Epithelial cell of proximal tubule (primary cell): ENCODE measurements at places on chromosomes 6 and 20. TPM values are rescaled to one million over a fixed set of nuclear protein-coding genes. Genes with fewer than 3 reads are reported as not detected.

Gene ZNF831
- total RNA-seq, result not detected in 2 replicates

DNA sequence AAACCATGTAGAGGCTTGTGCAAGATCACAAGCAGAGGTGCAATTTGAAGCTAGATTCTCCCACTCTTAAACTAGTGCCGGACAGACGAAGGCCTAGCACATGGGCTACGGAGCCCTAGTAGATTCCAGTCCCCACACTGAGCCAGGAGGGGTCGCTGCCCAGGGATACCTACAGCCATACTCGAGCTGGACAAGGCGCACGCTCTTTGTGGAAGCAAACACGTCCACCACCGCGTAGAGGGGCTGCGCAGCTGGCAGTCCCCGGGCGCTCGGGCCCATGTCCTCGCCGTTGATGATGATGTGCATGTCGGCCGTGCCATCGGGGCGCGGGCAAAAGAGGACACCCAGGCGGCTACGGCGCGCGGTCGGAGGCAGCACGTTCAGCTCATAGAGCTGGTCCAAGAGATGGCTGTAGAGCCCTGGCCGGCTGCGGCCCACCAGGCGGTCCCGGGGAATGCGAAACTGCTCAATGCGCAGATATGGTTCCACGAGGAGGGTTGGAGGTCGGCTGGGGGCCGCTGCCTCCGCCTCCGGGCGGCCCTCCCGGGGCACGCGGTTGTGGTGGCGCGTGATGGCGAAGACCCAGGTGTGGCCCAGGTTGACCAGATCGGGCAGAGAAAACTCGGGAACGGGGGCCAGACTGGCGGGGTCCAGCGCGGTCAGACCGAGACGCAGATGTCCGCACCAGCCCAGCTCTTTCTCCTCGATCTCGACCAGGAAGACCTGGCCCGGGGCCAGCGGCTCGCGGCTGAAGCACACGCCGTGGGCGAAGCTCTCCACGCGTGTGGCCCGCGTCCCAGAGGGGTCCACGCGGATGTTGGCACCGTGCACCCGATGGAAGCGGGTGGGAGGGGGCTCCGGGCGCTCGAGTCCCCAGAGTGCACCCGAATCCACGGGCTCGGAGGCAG, 677 bp downstream of the NEURL2 start:
- DNase-seq, result no peak

DNA sequence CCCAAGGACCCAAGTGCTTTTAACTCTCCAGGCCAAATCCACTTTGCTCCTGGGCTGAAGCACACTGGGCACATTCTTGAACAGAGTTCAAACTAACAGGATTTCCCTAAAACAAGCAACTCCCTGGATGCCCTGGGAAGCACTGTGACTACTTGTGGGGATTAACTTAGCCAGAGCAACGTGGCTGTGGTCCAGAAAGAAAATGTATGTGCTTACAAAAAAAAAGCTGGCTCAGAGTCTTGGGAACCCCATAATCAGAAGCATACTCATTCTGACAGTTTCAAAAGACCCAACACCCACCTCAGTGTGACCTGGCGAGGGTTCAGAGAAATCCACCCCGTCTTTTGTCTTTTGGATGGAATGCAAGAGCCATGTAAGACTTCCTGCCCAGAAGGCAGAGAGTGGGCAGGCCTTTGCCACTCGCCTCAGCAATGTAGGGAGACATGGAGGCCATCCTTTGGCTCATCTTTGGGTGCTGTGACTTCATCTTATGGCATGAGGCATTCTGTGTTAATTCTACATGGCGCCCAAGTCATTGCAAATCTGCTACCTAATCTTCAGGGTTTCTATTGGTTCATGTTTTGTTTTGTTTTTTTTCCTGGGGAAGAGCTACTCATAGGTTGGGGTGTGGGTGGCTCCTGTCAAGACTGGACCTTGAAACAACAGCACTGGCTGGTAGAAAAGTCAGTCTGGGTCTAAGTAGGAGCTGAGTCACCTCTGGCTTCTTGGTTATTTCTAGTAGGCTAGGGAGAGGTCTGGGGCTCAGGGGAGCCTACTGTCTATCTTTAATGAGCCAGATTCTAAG, 248.6 kb upstream of the SUPT3H start:
- no peak for DNase-seq

- DNase-seq, result no peak
These were observed 23.5 kb upstream of the LY86 start for GRCh38 chr6:6565069-6565468.

- DNase-seq, result peak; percentile 65
These were observed 2.2 kb upstream of the OXT start for GRCh38 chr20:3068986-3069900.
